ENCODE measurements at places on chromosomes 1 and 21.

DNA sequence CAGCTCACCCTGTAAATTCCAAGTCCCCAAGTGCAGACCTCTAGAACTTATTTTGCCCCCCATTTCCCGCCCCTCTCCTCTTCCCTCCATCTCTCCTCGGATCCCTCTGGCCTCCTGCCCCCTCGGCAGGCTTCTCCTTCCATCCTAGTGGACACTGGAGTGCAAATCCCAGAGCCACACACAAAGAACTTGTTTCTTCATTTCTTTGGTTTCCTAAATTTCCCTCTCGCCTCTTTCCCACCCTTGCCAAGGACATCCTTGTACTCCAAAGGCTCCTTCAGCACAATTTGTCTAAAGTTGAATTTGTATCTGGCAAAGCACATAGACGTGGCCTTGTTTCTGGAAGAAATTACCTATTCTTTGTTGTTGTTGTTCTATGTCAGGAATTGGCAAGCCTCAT, 17.5 kb downstream of the UMODL1 start:
- no peak for DNase-seq

DNA sequence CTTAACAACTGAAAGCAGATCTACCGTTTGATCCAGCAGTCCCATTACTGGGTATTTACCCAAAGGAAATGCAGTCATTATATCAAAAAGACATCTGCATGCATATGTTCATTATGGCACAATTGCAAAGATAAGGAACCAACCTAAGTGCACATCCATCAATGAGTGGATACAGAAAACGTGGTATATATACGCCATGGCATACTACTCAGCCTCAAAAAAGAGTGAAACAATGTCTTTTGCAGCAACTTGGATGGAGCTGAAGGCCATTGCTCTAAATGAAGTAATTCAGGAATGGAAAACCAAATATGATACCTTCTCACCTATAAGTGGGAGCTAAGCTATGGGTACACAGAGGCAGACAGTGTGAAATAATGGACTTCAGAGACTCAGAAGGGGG, 169.3 kb downstream of the ZBTB18 start:
- DNase-seq, result no peak

- no peak for DNase-seq
These were observed 40.2 kb downstream of the SNRPE start for GRCh38 chr1:203901581-203901980.

DNA sequence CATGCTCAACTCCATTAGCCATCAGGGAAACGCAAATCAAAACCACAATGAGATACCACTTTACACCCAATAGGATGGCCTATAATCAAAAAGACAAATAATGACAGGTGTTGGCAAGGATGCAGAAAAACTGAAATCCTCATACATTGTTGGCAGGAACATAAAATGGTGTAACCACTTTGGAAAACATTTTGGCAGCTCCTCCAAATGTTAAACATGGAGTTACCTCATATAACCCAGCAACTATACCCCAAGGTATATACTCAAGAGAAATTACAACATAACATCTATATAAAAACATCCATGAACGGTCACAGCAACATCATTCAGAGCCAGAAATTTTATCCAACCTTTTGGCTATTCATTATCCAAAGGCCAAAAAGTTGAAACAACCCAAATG, 11.6 kb downstream of the EIF4G3 start:
- no peak for DNase-seq

DNA sequence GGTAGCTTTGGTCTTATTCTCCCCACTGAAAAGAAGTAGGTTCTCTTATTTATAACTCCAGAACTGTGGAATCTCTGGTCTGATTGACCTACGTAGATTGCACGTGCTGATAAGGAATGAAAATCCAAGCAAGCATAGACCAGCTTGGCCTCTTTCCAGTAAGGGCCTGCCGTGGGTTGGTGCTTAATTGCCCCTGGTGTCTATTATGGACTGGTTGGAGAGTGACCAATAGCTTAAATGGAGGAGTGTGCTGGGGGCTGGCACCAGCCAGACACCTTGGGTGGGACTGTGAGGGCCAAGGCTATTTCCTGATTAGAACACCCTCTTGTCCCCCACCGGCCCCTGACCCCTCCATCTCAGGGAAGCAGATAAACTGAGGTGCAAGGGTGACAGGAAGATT, 74.0 kb downstream of the TENT5C start:
- no peak for DNase-seq

DNA sequence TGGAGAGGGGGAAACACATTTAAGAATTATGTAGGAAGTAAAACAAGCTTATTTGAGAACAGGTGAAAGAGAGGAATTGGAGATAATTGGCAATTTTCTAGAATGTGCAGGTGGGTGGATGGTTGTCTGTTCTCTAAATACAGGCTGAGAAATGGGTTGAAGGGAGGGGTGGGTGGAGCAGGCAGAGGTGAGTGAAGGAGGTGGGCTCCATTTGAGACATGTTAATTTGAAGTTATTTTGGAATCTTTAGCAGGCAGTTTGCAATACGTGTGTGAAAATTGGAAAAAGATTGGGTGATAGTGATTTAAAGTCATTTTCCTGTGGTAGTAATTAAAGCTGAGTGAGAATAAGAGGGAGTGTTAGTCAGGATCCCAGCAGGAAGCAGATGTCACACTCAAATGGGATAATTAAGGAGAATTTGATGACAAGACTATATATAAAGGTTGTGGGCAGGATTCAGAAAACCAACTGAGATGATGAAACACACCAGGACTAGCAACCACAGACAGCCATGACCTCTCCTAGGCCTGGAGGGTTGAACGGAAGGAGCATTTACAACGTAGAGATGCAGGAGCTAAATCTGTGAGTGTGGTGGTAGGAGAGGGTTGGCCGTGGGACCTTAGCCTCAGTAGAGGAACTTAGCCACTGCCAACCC, 40.6 kb downstream of the CHRM3 start:
- no peak for DNase-seq

DNA sequence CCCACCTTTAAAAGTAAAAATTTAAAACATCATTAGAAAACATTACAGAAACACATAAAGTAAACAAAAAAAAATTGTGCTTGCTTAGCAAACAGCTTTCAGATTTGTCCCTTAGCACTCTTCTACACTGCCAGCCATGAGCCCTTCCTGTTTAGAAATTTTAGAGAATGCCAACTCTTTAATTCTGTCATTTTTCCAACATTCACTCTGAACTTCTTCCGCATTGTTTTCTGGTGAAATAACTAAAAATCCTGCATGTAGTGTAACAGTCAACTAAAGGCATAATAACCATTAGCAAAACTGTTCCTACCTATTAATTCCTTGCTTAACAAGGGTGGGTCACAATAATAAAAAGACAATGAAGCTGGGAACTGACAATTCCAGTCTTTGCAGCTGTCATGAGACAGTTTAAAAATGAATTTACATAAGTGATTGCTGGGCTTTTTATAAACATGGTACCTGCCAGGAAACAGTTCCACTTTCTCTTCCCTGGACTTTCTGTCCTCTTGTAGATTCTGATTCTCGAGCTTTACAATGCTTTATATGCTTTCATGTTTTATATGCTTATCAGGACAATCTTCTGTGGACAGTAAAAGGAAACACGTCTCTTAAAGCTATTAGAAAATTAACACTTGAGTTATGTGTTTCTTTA, 19.0 kb downstream of the GNG12 start:
- DNase-seq, result no peak

GRCh38 chr1:37682334-37682987, 9.9 kb upstream of the CDCA8 start:
- DNase-seq, result peak; percentile 55

GRCh38 chr1:65009724-65010420, 43.5 kb upstream of the JAK1 start:
- peak; percentile 61 for DNase-seq

DNA sequence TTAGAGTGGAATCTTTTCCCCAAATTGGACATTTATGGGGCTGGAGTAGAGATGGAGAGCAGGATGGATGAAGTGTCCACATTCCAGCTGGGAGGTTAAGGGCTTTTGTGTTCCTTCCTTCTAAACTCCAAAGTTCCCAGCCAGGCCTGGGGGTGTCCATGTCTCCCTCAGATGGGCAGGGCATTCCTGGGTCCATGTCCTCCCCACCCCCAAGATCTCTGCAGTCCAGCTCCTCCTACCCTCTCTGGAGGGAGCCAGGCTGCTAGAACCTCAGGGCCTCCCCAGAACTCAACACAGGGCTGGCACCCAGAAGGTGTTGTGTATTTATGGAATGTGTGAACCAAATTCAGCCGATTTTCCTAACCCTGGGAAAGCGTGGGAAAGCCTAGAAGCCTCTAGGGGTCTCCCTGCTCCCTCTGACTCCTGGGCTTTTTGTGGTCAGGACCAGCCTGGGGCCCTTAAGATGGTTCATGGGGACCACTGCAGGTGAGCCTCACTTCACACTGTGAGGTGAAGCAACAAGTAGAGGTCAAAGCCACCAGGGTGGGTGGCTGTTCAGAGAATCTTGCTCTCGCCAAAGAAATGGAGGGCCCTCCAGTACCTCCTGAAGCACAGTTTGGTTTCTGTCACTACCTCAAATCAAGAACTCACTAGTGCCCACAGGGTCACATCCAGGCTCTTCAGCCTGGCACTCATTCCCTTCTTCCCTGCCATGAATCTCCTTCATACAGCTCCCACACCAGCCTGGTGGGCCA, 54.8 kb downstream of the GLIS1 start:
- DNase-seq, result no peak

GRCh38 chr1:82503822-82504221, 703.1 kb downstream of the ADGRL2 start:
- DNase-seq, result no peak

DNA sequence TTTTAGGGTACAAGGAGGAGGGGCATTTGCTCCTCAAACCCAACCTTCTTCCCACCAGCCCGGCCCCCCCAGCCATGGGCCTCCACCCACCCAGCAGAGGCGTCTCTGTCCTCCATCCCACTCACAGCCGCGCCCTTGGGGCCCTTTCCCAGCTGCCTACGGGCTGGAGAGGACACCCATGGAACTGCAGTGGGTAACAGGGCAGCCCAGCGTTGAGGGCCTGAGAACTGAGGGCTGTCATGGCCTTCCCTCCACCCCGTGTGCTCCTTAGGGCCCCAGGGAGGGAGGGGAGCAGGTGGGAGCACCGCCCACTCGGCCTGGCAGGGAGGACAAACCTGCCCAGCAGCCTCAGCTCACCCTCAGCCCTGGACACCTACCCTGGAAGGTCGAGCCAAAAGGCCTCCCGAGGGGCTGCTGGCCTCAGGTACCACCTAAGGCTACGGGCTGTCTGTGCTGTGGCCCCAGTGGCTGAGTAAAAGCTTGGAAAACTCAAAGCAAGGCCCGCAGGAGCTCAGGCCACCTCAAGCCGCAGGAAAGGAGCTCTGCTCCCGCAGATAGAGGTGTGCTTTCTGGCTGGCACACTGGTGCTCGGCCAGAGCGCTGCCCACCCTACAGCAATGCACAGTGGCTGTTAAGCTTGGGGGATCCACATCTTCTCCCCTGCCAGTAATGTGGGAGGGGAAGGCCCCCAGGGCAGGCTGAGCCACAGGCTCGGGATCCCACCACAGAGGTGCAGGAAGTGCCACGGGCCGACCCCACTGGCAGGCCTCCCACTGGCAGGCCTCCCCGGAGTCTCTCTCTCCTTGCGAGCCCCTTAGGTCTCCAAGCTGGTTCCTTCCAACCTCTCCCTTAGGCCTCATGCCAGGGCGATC, 2.2 kb upstream of the ARHGEF16 start:
- no peak for DNase-seq

- DNase-seq, result no peak
These were observed 154.6 kb downstream of the VAV3 start for GRCh38 chr1:107810291-107810951.

DNA sequence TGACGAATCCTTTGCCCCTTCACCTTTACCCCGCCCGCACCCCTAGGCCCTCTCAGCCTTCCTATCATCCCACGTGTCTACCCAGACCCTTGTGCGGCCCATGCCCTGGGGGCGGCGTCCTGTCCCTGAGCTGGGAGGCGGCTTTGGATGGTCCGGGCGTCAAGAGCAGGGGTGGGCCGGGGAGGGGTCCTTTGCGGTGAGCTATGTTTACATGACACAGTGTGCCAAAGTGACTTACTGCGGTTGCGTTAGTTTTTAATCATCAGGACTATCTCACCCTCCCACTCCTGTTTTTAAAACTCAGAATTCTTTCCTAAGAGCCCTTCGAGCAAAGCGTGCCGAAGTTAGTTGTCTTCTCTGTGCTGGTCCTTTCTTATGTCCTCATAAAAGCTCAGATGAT, 144.6 kb downstream of the PGBD5 start:
- DNase-seq, result no peak

- no peak for DNase-seq
These were observed 211.8 kb upstream of the PKN2 start for GRCh38 chr1:88472298-88472697.

- no peak for DNase-seq
These were observed 60.0 kb upstream of the SSX2IP start for GRCh38 chr1:84750110-84750730.

- no peak for DNase-seq
These were observed 106.9 kb downstream of the DDX20 start for GRCh38 chr1:111862599-111862998.

DNA sequence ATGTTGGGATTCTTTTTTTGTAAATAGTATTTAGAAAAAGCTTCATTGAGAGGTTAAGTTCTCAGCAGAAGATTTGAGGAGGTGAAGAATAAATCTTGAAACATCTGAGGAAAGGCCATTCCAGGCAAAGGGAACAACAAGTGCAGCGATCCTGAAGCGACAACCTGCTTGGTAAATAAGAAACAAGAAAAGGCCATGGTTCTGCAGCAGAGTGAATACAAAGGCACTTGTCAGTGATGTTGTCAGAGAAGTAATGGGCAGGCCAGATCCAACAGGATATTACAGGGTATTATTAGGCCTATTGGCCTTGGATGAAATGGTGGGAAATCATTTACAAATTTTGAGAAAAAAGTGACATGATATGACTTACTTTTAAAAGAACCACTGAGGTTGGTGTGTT, 960.0 kb downstream of the PLA2G4A start:
- no peak for DNase-seq

DNA sequence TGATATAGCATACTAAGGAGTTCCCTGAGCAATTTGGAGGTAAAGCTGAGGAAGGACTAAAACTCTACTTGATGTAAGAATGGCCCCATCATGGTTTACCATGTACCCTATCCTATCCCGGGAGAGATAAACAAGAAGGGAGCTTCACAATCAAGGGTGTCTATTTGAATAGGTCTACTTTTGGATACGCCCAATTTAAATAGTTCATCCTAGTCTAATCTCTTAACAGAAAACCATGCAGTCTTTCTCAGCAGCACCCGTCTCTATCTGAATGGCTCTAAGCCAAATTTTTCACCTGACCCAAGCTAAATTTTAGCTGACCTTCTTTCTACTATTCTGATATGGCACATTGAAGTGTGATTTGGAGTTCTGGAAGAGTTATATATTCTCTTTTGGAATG, 122.0 kb downstream of the TNNI3K start:
- no peak for DNase-seq

- peak; percentile 5 for DNase-seq
These were observed 7.5 kb upstream of the EVI5 start for GRCh38 chr1:92792340-92792782.
